ENCODE measurements at places on chromosomes 6 and 20.

DNA sequence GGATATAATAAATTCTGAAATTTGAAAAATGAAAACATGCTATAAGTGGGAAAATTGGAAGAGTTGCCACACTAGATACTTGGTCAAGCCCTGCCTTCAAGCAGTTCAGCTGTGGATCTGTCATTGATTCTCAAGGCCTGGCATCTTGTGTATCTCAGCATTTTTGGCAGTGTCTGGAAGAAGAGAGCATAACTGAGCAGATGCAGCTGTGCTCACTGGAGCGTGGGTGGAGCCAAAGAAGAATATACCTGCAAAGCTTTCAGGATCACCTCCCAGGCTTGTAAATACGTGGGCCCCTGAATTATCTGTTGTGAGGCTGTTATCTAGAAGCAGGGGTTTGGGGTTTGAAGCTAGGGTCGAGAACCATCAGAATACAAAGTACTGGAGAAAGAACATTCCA is 31.3 kb upstream of the CHD6 start:
- DNase-seq, result no peak

- no peak for DNase-seq
Measured at GRCh38 chr20:14759979-14760378, 422.6 kb upstream of the FLRT3 start.

GRCh38 chr6:148523551-148523950 is 180.9 kb downstream of the SASH1 start:
- DNase-seq, result no peak

DNA sequence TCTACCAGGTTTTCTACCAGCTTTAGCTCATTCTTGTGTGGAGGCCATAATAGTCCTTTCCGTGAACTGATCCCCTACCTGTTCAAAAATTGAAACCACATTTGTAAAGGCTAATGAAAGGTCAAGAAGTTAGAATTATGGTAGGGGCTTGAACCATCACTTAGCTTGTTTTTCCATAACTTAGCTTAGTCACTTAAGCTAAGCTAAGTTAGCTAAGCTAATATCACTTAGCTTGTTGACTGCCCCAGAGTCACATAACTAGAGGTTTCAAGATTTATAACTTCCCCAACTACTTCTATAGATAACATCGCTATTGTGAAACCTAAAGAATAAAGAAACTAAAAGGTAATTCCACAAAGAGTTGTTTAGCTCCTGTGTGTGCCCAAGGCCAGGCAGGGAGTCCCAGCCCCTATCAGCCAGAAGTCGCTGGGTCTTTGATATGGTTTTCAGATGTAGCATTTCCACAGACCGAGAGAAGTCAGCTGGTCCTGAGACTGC is 131.8 kb downstream of the VEGFA start:
- no peak for DNase-seq
